GDM1 (cell line): ENCODE measurements at places on chromosomes 4 and X.

DNA sequence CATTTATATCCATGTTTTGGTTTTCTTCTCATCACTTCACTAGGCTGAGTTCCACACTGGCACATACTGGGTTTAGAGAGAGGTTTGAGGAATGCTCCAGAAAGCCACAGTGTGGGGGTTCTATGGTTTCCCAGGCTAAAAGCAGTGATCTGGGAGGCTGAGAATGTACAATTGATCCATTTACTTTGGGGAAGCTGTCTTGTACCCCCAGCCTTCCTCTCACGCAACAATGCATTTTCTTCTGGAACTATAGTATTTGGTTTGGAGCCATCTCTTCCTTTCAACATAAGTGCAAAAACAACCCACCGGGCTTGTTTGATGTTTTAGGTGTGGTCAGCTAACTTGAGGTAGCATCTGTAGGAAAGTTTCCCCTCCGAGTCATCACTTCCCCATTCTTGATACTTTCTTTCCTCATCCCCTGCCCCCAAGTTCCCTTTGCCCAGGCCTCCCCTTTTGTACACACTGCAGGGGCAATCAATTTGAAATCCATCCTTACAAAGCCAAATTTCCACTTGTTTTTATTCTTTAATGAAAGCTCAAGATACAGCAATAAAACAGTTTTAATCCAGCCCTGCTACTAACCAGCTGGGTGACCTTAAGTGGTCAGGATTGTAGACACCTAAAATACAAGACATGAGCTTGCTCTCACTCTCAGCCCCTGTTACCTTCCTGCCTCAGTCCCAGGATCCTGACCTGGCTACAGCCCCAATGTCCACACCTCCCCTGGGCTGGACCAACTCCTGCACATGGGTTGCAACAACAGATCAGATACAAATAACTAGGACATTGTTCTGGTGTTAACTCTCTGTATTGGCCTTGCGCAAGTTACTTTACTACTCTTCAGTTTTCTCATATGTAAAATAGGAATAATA is 109.2 kb downstream of the FHDC1 start:
- DNase-seq = peak; percentile 63

- DNase-seq = no peak
These were observed 166.3 kb downstream of the FNIP2 start for GRCh38 chr4:158934996-158935669.

DNA sequence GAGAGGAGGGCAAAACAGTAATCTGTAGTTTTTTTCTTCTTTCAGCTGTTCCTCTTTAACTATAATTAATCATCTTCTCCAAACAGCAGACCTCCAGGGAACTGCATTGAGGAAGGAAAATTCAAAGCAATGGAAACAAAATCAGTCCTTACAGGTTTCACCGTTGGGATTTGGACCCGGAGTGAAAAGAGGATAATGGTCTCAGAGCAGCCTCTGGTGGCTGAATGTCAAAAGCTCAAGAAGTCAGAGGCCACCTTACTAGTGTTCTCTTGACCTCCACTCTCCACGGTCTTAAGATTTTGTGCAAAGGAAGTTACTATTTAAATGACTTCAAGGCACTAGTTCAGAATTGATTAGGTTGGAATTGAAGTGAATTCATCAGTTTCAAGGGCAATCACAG is 16.0 kb upstream of the MID1 start:
- DNase-seq = no peak

- no peak for DNase-seq
These were observed 30.7 kb upstream of the FGFR3 start for GRCh38 chr4:1762264-1763010.

- no peak for DNase-seq
These were observed 55.8 kb downstream of the FGF16 start for GRCh38 chrX:77502951-77503525.

GRCh38 chr4:80931631-80932081 is 98.9 kb upstream of the BMP3 start:
- DNase-seq = no peak

GRCh38 chrX:38548508-38548907 is 12.8 kb upstream of the TSPAN7 start:
- no peak for DNase-seq

GRCh38 chrX:21873063-21873775 is 17.4 kb downstream of the YY2 start:
- DNase-seq = no peak

GRCh38 chr4:99893839-99894160 is 427 bp downstream of the LAMTOR3 start:
- no peak for DNase-seq

- DNase-seq = peak; percentile 60
These were observed 1.6 kb downstream of the RAB33A start for GRCh38 chrX:130173190-130173895.

GRCh38 chrX:48696301-48696908 is at the start of gene SUV39H1:
TSS of gene SUV39H1 (plus strand) at chrX:48696734. CDS start at chrX:48696785, 51 bp downstream.
- peak; percentile 89 for DNase-seq

DNA sequence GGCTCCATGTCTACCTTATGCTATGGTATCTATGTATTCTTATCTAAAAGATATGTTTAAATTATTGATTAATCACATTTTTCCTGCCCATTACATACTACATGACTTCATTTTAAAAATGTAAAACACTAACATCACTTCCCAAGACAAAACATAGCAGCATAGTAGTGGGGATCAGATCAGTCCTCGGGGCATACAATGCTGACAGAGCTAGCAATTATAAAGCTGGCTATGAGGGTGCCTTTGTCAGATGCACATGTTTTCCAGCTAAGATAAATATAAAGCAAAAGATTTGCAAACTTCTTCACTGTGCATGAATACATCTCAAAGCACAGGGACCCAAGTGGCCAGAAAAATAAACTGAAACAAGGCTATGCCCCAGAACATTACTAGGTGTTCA is 549.8 kb upstream of the INTU start:
- DNase-seq = no peak

GRCh38 chr4:132108784-132109183 is 1040.3 kb upstream of the PCDH10 start:
- no peak for DNase-seq

GRCh38 chr4:138190452-138190858 is 51.7 kb downstream of the SLC7A11 start:
- peak; percentile 15 for DNase-seq

DNA sequence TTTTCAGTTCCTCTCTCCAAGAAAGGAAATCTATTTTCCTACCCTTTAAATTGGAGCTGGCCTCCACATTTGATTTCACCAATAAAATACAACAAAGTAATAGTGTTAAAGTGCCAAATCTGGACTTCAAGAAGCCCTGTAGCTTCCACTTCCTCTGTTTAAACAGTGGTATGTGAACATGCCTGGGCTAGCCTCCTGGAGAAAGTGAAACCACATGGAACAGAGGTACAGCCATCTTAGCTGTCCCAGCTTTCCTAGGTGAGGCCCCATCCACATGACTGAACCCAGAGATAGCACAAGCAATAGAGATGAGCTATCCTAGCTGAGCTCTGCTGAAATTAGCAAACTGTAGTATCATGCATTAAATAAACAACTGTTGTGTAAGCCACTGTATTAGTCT is 131.8 kb upstream of the VCX start:
- no peak for DNase-seq

- no peak for DNase-seq
These were observed 10.5 kb upstream of the ZNF330 start for GRCh38 chr4:141210168-141210567.

DNA sequence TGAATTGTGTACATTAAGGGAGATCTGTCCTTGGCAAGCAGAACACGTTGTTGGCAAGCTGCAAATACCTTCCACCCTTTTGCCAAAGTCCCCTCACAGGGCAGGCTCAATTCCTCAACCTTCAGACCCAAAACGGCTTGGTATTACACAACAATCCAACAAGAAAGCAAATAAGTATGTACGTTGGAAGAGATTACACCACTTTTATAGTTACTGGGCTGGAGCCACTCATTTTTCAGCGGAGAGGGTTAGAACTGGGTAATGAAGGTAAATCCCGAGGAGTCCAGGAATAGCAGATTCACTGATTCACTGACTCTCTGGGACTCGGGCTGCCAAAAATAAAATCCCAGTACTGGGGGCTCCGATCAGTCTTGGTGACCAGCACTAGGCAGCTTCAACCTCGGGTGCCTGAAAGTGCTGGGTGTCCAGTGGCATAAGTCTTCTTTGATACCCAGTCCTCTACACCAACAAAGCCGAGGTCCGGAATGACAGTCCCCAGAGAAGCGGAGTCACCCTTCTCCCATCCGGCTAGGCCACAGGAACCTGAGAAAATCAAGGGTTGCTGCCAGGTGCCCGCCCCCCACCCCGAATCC is 587 bp downstream of the TIMM8A start:
- DNase-seq = no peak

GRCh38 chrX:100710816-100711215 is 21.1 kb downstream of the SYTL4 start:
- DNase-seq = no peak

- no peak for DNase-seq
These were observed at the start of gene ZIC3 for GRCh38 chrX:137565921-137566745. TSS of gene ZIC3 (plus strand) at chrX:137566127. CDS start at chrX:137566692, 565 bp downstream.

- DNase-seq = no peak
These were observed 172.7 kb upstream of the LCORL start for GRCh38 chr4:18194278-18194677.

DNA sequence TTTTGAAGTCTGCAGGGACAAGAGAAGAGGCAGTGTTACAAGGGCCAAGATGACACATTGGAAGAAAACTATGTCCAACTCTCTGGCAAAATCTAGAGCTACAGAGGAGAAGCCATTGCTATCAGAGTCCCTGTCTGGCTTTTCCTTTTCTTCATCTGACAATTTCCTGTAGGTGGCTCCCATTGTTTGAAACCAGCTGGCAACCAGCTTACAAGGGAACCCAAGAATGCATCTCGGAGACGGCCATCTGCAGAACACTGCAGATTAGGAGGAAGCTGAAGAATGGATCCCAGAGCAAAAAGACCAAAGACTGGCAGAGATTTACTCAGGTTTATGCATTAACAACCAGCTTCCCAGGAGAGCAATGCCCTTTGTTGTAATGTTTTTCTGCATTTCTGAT is 216.2 kb upstream of the CTSO start:
- no peak for DNase-seq

DNA sequence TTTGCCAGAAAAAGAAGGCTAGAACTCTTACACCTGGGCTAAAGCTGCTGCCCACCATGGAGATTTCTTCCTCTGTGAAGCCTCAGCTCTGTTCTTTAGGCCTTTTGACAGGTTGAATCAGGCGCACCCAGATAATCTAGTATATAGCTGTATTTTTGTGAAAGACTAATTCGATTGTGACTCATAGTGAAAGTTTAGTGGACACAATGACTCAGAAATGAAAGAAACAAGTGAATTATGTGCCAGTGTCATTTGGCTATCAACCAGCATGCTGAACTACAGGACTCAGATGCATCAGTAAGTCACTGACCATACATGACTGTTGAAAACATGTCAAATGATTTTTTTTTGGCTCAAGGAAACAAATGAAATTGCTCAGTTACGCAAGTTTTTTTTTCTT is 425.4 kb downstream of the SLITRK2 start:
- DNase-seq = no peak

GRCh38 chr4:112312610-112313239 is 15.6 kb downstream of the ALPK1 start:
- DNase-seq = no peak

DNA sequence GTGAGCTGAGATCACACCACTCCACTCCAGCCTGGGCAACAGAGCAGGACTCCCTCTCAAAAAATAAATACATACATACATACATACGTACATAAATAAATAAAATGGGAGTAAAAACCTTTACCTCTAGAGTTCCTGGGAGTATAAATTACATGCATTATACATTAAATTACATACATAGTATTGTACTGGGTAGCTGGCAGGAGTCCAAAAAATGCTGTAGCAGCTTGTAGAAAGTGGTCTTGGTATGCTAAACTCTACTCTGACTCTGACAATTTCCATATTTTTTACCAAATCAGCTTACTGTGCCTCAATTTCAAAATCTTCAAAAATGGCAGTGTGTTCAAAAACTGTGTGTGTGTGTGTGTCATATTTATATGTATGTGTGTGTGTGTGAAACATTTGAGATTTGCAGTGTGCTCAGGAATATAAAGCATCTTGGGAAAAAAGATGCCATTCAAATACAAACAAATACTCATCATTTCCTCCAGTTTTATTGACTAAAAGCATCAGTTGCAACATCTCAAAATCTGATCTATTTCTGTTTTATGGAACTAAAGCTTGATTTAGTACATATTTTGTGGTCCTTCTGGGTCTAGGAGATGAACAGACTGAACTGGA is 171.7 kb downstream of the SHROOM3 start:
- no peak for DNase-seq

GRCh38 chrX:118621081-118621759 is 106.2 kb upstream of the IL13RA1 start:
- no peak for DNase-seq

- DNase-seq = no peak
These were observed 213.9 kb downstream of the DHX15 start for GRCh38 chr4:24370421-24370820.

DNA sequence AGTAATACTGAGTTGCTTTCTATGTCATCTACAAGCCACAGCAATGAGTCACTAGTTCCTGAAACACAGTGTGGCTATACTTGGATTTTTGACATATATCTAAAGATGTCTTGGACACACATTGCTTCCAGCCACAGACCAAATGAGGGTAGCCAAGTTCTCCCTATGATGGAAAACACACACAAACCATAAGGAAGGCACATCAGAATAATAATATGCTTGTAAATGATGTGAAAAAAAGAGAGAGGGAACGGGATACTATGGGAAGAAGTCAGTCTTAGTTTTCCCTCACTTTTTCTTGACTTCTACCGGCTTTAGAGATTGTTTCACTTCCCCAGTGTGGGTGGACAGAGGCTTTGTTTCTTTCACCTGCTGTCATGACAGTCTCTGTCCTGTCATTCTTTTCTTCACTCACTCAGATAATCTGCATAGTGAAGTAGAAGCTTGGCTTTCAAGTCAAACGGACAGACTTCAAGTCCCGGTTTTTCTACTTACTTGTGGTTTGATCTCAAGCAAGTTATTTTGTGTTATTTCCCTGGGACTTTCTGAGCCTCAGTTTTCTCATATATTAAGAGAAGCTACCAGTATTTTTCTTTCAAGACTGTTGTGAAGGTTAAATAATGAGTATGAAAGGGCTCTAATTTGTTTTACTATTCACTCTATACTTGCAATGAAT is 34.7 kb downstream of the P2RY10 start:
- DNase-seq = peak; percentile 18

DNA sequence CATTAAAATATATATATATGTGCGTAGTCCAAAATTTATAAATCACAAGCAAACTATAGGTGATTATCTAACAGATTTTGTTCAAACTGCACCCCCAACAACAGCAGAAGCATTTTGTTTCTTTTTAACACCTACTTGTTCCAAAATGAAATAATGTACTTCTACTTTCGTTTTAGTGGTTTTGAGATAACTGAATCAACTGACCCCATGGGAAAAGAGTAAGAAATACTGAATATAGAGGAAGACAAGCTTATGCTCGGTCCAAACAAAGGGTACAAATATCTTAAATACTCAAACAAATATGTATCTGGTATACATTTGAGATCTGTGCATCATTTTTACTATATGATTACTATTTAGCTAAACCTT is 22.4 kb downstream of the MAP7D3 start:
- no peak for DNase-seq
